Esophagus squamous epithelium (tissue), 5 donors: ENCODE measurements at places on chromosomes 6 and 20. TPM values are rescaled to one million over a fixed set of nuclear protein-coding genes. Genes with fewer than 3 reads are reported as not detected.

- DNase-seq = no peak
Measured at GRCh38 chr20:32542259-32542615, 42.9 kb downstream of the NOL4L start.

DNA sequence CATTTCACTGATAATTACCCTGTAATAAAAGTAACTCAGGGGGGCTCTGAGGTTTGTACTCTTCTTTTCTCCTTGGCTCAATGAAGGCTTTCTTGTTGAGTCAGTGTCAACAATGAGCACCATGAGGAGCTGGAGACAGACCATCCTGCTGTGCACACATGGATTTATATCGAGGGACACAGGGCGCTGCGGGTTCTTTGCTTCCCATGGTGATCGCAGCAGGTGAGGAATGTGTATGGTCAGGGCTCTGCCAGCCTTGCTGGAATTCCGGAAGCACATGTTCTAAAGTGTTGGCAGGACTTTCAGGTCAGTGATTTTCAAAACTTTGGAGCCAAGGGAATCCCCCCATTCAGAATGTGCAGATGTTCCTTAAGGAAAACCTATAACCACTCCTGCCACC is 27.1 kb downstream of the SMOC2 start:
- no peak for DNase-seq

- DNase-seq = no peak
Measured at GRCh38 chr6:113587078-113587699, 270.0 kb upstream of the MARCKS start.

DNA sequence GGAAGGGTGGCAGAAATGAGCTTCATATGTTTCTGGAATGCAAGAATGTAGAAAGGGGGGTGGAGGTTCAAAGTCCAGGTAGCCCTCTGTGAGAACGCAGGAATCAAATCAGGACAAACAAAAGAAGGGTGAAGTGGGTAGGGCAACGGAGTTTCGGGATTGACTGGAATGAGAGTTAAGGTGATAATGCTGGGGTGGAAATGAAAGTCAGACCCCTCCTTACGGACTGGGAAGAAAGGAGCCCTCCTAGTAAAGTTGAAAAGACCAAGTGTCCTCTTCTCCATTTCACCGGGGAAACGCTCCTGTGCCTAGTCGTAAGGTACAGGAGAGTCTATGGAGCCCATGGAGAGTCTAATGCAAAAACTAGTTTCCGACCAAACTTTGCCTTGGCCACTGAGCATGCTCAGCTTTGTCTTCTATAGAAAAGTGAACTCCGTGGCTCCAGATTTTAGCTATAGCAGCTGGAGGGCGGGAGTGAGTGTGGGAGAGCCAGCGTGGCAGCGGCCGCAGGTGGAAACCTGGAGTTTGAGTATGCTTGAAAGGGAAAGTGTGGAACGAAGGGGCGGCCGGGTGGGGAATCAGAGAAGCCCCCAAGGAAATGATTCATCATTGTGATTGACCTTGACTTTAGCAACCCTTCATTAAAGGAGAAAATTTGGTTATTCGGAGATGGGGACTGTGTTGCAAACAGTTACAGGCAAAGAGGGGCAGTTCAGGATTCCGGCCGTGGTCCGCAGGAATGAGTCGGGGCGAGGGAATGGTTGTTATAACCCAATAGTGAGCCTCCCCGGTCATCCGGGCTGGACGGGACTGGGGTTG is 1.3 kb upstream of the LRRC1 start:
- DNase-seq = no peak

GRCh38 chr6:169903122-169903521 is 151.7 kb downstream of the ERMARD start:
- no peak for DNase-seq

Gene NOTCH4
- total RNA-seq = 5.7 TPM

Gene NKAIN4
- not detected for total RNA-seq

DNA sequence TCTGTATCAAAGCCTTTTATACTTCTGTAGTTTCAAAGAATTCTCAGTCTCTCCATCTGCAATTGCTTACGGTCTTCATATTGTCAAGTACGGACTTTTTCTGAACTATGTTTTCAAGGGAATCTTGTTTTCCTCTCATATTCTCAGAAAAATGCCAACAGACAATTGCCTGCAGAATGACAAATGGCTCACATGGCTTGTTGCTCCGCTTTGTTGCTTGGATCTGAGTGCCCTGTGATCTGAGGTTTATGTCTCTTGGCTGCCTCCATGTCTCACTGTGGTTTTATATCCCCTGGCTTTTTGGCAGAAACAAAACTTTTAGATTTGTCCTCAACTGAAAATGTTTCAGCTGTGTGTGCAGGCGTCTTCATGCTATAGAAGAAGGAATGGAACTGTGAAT is 285.4 kb upstream of the CHD6 start:
- no peak for DNase-seq

GRCh38 chr6:129648819-129649491 is 61.0 kb downstream of the ARHGAP18 start:
- DNase-seq = no peak

DNA sequence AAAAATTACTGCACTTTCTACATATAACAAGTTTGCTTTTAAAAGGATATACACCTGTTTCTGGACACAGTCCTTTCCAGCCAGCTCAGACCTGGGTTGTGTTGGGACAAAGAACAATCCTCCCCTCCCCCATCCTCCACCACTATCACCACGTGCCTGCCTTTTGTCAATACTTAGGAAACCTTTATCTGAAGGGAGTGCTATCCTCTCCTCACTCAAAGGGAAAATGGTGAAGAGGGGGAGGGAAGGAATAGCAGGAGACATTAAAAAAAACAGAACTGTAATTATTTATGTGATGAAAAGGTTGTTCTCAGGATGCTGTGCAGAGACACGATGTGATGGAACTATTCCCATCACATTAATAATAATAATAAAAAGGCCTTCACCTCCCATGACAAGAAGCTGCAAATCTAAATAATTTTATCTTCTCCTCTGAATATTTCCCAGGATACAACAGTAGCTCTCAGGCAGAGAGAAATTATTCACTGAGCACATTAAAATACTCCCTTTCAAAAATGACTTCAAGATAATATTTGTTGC is 105.5 kb downstream of the NRSN1 start:
- DNase-seq = no peak

- no peak for DNase-seq
Measured at GRCh38 chr6:36052097-36052496, 24.5 kb downstream of the MAPK14 start.

Gene PSMB9
- 93.7 TPM for total RNA-seq

Gene TPD52L1
- total RNA-seq = 224 TPM

DNA sequence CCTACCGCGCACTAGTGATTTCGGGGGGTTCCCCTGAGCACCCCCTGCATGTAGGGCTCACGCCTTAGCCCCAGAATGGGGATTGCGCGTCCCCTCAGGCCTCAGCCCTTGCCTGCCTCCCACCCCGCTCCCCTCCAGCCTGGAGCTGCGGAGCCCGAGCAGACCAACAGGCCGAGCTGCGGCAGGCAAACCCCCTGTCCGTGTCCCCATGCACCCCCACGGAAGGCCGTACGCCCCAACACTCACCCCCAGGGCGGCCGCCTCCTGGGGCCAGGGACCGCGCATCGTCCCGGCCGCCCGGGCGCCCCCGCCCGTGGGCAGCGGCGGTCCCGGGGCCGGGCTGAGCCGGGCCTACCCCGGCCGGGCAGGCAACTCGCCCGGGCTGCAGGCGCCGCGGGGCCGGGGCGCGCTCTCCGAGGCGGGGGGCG is 1.2 kb upstream of the KCNB1 start:
- DNase-seq = no peak

DNA sequence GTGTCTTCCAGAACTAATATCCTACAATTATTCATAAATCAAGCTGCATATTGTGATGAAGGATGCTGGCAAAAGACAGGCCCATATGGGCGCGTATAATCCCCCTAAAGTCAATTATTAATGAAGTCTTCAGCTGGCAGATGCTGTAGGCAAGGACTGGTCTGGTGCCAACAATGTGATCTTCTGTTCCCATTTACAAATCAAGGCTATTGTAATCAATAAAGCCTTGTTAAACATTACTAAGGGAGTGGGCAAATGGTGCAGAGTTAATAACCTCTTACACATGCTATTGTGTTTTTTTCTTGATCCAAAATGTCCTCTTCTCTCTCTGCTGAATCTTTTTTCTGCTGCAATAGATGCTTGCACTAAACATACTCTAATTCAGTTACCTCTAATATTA is 119.0 kb downstream of the ALDH8A1 start:
- no peak for DNase-seq

- no peak for DNase-seq
Measured at GRCh38 chr6:64325093-64325492, 689.5 kb downstream of the PHF3 start.

- DNase-seq = no peak
Measured at GRCh38 chr20:44426879-44427790, 48.5 kb upstream of the TTPAL start.

DNA sequence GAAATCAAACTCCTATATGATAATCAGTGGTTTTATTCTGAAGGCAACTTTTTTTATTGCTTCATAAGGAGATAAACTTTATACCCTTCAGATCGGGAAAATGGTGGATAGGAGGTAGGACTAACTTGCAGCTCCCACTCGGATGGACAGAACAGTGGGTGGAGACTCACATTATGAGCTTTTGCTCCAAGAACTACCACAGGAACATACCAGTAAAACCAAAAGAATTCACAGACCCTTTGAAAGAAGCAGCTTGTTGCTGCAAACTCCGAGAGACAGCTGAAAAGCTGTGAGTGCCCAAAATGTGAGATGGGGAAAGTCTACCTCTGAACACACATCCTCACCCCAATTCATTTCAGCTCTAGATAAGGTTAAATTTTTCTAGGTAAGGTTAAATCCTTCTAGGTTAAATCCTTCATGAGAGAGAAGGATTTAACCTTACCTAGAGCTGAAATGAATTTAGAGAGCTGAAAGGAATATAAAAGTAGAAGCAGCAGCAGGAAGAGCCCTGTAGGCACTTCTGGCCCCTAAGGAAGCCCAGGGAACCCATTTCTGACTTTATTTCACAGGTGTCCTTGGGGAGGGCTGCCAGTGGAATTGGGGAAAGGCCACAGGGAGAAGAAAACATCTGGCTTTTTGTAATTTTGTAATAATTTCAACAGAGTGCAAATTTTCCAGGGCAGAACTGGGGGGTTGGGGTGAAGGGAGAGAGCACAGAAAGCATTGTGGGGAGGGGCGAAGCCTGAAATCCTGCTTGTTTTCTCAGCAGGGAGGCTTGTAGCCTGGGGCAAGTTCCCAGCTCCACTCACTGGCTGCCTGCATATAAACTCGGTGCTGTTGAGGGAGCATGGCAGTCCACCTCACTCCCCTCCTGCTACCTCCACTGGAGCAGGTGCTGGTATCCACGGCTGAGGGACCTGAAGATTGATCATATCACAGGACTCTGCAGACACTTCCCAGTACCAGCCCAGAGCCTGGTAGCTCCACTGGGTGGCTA is 65.9 kb upstream of the HCRTR2 start:
- DNase-seq = no peak

GRCh38 chr6:111122458-111123286 is 35.4 kb downstream of the SLC16A10 start:
- DNase-seq = no peak

- no peak for DNase-seq
Measured at GRCh38 chr6:92840246-92840930, 579.0 kb downstream of the EPHA7 start.

Gene PREX1
- 4.9 TPM for total RNA-seq

Gene VPS16
- total RNA-seq = 27.1 TPM

- no peak for DNase-seq
Measured at GRCh38 chr6:5139828-5140771, 55.0 kb downstream of the PPP1R3G start.

Gene TRIM15
- not detected for total RNA-seq

DNA sequence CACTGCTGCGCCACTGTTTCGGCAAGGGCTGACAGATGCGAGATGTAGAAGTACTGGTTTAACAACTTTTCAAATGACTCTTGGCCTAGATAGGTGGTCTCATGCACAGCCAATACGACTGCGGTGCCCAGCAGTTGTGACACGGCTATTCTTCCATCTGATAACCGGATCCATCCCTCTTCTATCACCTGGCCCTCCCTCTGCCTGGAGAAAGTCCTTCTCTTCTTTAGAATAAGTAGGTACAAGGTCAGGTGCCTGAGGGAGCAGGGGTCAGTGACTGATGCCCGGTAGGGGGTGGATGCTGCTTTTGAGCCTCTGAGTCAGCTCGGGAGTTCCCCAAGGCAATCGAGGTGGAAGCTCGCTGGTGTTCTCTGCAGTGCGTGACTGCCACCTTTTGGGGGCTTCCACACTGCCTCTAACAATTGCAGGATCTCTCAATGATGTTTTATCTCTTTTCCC is 166.8 kb upstream of the GRIK2 start:
- DNase-seq = no peak

DNA sequence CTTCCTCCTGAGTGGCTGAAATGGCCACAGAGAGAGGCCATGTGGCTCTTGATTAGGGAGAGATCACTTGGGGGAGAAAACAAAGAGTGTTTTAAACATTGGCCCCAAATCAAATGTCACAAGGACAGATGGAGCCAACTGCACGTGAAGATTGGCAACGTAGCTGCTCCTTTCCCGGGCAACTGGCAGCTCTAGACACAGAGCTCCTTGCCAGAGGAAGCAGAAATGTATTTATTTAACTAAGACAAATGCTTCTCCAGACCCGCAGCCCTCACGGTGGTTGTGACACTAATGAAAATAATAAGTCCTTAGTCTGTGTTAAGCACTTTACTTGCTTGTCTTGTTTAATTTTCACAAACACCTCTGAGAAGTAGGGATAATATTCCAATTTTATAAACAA is 49.6 kb upstream of the DSN1 start:
- DNase-seq = no peak

GRCh38 chr6:75272145-75272840 is 12.3 kb downstream of the TMEM30A start:
- no peak for DNase-seq
